Sigmoid colon (tissue), 7 donors: ENCODE measurements at places on chromosomes 2 and 18. TPM values are rescaled to one million over a fixed set of nuclear protein-coding genes. Genes with fewer than 3 reads are reported as not detected.
A peak's percentile ranks its signal among the peaks of the same experiment; 100 is the strongest.

DNA sequence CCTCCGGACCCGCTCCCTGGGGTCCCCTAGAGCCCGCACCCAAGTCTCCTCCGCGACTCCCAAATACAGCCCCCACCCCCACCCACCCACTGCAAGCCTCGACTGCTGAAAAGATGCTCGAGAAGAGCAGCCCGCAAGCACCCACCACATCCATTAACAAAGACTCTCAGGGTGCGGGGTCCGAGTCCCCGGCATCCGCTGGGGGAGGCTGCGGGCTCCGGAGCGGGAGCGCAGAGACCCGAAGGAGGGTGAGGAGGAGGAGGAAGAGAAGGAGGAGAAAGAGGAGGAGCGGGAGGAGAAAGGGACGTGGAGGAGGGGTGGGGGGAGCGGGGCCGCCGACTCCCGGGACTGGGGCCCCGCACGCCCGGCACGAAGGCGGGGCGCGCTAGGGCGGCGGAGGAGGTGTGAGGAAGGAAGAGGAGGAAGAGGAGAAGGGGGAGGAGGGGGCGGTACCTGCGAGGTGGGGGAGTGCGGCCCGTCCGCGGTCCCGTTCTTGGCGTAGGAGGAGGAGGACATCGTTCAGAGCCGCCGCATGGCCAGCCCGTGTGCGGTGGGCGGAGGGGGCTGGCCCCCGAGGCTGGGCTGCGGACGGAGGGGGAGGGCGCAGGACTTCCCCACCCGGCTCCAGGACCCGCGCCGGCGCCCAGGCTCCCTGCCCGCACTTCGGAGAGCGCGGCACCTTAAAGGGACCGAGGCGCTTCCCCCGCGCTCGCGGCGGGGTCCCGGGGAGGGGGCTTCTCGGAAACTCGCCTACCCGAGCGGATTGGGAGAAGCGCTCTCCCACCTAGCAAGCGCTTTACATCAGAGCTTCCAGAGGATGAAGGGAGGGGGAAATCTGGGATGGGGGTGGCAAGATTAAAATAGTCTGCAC is at the start of gene CACNB4:
CACNB4 (minus strand) TSS at position 549 of the 871 bp plus-strand sequence.
- no peak for DNase-seq

- no peak for DNase-seq
These were observed 3.0 kb downstream of the VWA3B start for GRCh38 chr2:98089941-98090340.

- DNase-seq, result peak; percentile 72
These were observed 830 bp downstream of the CYB5A start for GRCh38 chr18:74290794-74291471.

DNA sequence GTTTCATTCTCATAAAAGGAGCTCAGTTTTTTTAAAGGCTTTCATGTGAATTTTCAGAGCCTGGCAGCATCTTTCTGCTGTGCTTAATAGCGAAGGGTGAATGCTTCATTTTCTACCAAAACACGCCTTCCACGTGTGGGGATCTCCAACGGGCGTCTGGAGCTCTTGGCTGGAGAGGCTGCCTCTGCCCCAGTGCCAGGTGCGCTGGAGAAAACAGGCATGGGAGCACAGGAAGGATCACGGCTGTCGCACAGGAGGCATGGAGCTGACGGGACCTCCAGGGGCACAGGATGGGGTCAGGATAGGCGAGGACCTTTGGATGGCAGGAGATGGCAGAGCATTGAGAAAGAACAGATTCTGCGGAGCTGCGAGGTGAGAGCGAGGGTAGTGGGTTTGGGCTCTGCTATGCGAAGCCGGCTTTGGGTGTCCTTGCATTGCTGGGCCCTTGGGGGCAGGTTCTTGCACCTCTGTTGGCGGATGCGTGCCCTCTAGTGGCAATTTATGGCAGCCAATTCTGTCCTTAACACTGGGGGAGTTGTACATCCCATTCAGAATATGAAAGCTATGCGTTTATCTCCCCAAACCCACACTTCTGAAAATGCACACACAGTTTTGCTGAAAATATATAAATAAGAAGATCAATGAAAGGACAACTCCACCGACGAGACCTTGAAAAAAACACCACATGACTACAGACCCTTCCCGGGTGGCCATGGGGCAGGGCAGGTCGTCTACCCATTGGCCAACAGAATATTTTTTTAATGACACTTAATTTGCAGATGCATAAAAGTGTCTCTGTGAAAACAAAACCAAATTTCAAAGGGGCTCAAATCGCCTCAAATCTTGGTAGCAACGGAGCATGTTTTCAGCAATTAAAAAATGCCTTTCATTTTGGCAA is 90.4 kb upstream of the SLC35G4 start:
- DNase-seq, result no peak

- no peak for DNase-seq
These were observed 133.0 kb downstream of the PRPF40A start for GRCh38 chr2:152584301-152584700.

DNA sequence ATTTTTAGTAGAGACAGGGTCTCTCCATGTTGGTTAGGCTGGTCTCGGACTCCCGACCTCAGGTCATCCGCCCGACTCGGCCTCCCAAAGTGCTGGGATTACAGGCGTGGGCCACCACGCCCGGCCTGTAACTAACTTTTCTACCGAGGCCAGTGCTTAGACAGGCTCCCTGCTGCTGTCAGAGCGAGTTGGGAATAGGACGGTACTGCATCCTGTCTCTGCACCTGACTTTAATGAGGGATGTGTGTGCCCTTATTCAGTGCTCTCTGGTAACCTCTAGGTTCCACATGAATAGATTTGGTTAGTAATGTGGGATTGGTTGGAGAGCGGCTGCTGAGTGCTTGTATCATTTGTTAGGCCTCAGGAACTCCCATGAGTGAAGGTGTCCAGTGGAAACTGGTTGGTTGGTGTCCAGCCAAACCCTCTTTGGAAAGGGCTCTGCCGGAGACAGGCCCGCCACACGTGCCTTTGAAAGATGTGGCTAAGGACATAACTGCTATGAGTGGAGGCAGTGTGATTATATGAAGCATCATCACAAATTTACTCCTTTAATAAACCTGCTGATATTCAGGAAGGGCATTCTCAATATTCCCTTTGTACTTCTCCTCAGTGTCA is 36.6 kb downstream of the MYOM1 start:
- no peak for DNase-seq

- DNase-seq, result no peak
These were observed 19.8 kb downstream of the SMIM21 start for GRCh38 chr18:75407468-75408437.

GRCh38 chr2:55031505-55031904 is 18.7 kb downstream of the RTN4 start:
- no peak for DNase-seq

DNA sequence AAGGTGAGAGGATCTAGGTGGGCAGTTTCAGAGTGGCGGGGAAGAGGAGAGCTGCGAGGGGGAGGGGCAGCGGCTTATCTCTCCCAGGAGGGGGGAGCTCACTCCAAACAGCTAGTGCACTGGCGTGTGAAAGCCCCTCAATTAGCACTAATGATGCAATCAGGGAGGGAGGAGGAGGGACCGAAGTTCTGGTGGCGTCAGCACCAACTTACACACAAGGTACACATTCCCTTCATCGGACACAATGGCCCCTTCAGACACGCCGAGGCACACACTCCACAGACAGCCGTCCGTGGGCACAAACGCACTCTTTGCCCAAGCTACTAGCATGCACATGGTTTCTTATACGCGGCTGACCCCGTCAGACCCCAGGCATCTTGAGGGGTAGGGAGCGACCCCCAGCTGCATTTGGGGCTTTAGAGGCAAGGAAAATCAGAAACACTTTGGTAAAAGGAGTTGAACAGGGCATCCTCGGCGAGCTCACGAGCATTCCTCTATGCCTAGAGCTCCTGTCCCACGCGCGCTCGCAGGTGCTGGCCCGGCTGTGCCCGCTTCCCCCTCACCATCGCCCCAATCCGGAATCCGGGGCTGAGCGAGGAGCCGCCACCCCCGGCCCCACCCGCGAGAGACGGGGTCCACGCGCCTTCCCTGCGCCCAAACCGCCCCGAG is 868 bp upstream of the PKDCC start:
- DNase-seq, result peak; percentile 72

GRCh38 chr2:129239141-129239540 is 740.3 kb upstream of the RAB6C start:
- DNase-seq, result no peak

DNA sequence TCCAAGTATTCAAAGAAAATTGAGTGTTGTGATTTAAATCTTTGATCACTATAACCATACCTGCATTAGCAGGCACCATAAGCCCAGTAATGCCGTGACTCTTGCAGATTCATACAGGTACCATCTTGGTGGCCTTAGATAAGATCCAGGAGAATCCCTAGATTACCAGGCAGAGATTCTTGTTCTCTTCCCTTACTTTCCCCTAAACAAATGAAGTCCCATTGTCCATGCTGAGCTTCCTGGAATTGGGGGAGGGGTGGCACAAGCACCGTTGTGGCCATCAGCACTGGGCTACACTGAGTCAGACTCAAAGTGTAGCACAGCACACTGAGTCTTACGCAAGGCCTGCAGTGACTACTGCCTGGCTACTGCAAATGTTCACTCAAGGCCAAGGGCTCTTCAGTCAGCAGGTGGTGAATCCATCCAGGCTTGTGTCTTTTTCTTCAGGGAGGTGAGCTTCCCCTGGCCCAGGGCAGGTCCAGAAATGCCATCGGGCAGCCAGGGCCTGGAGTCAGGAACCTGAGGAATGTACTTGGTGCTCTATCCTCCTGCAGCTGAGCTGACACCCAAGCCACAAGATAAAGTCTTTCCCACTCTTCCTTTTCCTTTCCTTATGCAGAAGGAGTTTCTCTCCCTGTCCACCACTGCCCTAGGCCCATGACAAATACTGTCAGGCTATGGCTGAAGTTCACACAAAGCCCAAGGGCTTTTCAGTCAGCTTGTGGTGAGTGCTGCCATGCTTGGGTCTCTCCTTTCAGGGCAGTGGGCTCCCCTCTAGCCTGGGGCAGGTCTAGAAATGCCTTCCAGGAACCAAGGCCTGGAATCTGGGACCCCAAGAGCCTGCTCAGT is 52.6 kb downstream of the CD28 start:
- DNase-seq, result no peak

DNA sequence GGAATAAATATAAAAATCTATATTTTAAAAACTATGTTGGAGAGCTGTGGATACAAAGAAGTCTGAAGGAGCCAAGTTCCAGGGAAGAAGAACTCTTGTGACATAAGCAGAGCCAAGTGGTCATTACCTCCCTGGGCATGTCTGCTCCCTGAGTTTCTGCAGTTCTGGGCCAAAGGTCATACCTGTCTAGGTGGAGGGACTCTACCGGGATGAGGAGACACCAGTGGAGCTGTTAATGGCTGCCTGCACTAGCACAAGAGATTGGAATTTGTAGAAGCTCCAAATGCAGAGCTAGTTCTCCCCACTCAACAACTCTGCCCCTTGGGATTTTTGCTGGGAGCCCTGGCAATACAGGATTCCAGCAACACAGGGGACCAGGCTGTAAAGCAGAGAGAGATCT is 89.8 kb downstream of the ARHGAP28 start:
- DNase-seq, result no peak

GRCh38 chr2:186496401-186496800 is 10.3 kb downstream of the ZC3H15 start:
- DNase-seq, result no peak

DNA sequence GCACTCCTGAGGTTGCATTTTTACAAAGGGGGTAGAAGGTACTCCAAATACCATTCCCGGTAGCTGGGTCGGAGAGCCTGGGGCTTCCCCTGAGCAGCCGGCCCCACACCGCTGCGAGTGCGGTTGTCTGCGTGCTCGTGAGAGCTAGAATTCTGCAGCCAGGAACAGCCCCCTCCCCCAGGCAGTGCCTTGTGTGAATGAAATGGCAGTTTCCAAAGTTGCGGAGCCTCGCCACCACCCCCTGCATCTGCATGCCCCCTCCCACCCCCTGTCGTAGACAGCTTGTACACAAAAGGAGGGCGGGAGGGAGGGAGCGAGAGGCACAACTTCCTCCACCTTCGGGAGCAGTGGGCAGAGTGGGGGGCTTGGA is 1.1 kb downstream of the MYCN start:
- no peak for DNase-seq

GRCh38 chr2:113755035-113755834 is 1.2 kb downstream of the SLC35F5 start:
- no peak for DNase-seq

DNA sequence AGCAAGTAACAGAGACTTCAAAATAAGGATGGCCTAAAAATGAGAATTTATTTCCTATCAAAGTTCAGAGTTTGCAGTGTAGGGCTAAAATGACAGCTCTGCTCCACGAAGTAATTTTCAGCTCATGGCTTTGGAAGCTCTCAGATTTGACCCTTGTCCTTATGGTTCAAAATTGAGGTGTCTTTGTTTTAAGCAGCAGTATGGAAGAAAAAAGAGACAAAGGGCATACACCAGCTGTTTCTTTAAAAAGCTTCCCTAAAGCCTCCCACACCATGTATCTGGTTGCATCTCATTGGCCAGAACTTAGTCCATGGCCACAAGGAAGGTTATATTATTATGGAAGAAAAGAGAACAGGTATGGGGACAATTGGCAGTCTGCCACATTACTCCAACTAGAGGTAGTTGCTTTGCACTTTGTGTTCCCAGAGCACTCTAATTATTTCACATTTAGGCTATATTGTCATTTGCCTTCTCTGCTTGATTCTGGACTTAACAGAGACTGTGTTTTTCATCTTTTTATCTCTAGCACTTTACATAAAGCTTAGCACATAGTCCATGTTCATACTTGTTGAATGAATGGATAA is 180.4 kb downstream of the MCFD2 start:
- DNase-seq, result no peak

GRCh38 chr18:10519366-10519765 is 6.5 kb upstream of the NAPG start:
- no peak for DNase-seq

- DNase-seq, result no peak
These were observed 22.2 kb downstream of the ATAD2B start for GRCh38 chr2:23904692-23905091.

GRCh38 chr2:161308178-161308955 is at the start of gene PSMD14:
Gene PSMD14 (plus strand): TSS chr2:161308425. CDS start chr2:161318826, 10,401 bp downstream.
- peak; percentile 95 for DNase-seq

GRCh38 chr18:46167971-46168370 is 63.8 kb downstream of the HAUS1 start:
- DNase-seq, result no peak

- DNase-seq, result no peak
These were observed 93.3 kb downstream of the HNRNPLL start for GRCh38 chr2:38509314-38509946.

- peak; percentile 65 for DNase-seq
These were observed 794 bp downstream of the DLX2 start for GRCh38 chr2:172101821-172102390.

KHK gene
- total RNA-seq, result 3.6 TPM

CIB4 gene
- not detected for total RNA-seq

ABCG5 gene
- not detected for total RNA-seq

MFF gene
- 109 TPM for total RNA-seq

AGXT gene
- total RNA-seq, result not detected

UPP2 gene
- not detected for total RNA-seq

ING5 gene
- total RNA-seq, result 49.8 TPM

IL1F10 gene
- not detected for total RNA-seq

HRH4 gene
- not detected for total RNA-seq

TMEM163 gene
- 2.3 TPM for total RNA-seq
